Thymus (tissue), 14 donors: ENCODE measurements at places on chromosomes 16 and 17.

DNA sequence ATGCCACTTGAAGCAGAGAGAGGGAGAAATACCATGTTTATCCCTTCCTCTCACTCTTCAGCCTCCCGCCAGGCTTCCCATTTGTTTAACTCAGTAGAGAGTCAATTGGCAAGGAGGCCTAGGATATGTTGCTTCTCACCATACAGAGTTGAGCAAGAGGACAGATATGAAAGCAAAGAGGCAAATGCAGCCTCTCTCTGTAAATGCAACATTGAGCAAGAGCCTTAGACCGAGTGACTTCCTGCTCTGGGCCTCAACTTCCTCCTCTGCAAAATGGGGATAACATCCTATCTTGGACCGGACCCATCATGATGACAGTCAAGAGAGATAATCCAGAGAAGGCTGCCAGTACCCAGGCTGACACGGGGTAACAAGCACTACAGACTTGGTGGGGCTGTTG, 36.8 kb downstream of the SOCS1 start:
- DNase-seq, result no peak

DNA sequence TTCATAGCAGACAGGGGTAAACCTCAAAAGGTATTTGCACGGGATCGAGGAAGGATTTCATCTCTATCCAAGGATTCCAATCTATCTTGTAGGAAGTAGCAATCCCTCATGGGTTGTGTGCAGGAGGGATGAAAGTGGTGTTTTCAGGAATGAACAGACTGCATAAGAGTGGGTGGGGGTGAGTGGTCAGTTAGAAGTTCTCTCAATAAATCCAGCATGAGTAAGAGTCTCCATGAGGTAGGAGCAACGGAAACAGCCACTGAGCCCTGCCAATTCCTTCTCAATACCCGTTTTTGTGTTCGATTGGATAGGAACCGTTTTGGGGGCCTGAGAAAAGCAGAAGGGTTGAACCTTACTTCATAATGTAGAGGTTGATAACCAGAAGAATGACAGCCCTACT, 375.6 kb downstream of the SOX9 start:
- no peak for DNase-seq

DNA sequence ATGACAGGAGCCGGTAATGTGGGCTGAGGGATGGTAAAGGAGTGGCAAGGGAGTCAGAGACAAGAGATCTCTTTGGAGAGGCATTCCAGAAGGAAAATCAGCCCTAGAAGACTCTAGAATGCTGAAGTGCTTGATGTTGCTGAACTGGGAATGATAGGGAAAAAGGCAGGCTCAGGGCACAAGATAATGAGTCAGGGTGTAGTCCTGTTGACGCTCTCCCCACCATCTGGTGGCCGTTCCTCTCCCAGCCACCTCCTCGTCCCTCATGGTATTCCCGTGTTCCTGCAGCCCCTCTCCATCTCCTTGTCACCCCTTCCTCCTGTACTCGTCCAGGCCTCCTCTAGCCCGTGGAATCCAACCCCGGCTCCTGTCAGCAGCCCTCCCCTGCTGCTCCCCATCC, 11.1 kb upstream of the ALDOA start:
- DNase-seq, result no peak

- DNase-seq, result no peak
These were observed 577.9 kb upstream of the CDH5 start for GRCh38 chr16:65788434-65789140.

DNA sequence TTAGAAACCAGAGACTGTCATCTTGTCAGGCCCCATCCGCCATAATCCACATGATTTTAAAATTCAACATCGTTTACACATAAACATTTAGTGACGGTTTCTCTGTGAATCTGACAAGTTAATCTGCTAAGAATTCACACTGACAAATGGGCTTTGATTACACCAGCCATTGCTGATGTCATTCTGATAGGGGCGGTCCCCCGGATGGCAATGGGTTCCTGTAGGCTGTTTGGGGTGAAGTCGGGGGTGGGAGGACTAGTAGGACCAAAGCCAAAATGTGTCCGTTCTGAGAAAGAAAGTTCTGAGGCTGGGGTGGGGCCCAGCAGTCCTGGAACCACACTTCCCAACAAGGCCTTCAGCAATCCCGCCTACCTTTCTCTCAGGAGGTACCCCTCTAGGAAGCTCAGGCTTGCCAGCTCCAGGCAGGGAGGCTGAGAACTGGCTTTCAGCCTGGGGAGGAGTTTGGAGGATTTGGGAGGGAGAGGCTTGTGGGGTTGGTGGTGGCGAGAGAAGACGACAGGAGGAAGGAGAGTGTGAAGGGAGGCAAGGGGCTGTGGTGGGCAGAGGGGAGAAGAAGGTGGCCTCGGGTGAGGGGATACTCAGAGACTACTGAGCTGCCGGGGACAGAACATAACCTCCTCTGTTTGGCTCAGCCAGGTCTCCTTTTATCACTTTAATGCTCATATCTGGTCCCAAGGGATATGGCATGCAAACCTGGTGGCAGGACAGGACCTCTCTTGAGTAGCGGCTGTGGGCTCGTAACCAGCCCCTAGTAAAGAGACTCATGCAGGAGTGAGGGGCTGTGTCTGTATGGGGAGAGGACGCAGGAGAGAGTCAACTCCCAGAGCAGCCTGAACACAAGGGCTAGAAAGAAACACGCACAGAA, 8.6 kb downstream of the HIC1 start:
- no peak for DNase-seq

GRCh38 chr16:2838928-2839327, 8.8 kb downstream of the ZG16B start:
- peak; percentile 12 for DNase-seq

- DNase-seq, result no peak
These were observed 149.8 kb upstream of the HS3ST2 start for GRCh38 chr16:22664132-22664531.

- no peak for DNase-seq
These were observed 730.2 kb upstream of the RBFOX1 start for GRCh38 chr16:6602405-6602804.

- DNase-seq, result no peak
These were observed 40.5 kb downstream of the C16orf82 start for GRCh38 chr16:27107185-27107592.

DNA sequence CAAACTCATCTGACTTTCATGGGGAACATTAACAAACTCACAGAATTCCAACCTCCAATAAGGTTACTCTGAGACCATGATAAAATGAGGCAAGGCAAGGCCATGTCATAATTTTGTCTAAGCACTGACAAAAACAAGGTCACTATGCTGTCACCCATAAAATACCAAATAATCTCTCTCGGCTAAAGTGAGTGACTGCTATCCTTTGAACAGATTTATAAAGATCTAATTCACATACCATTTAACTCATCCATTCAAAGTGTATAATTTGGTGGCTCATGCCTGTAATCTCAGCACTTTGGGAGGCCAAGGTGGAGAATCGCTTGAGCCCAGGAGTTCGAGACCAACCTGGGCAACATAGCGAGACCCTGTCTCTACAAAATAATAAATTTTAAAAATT, 20.6 kb upstream of the CA4 start:
- no peak for DNase-seq

DNA sequence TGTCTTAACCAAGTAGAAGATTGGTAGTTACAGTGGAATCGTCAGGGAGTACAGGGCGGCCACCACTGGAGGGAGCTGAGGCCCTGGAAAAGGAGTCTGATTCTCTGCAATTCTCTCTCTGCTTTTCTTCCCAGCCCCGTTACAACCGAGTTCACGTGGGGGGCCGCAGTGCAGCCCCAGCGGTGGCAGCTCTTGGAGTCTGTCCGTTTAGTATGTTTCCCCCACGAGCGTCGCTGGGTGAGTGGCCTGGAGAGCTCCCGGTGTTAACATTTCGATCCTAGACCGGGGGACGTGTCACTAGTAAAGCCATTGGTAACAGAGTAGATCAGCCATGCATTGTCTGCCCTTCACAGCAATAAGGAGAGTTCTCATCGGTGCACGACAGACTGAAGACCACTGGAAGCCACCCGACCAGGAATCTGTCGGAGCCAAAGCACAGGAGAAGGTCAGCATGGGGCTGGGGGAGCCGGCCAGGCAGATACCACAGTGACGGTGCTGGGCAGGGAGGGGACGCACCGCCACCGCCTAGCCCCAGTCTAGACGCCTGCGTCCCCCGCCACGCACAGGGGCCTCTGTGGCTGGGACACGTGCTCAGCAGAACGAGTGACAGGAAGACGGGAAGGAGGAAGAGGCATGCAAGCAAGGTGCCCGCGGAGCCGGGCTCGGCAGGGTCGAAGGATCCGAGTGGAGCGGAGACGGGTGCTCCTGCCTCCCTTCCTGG, 15.7 kb downstream of the SLC16A3 start:
- DNase-seq, result peak; percentile 27

DNA sequence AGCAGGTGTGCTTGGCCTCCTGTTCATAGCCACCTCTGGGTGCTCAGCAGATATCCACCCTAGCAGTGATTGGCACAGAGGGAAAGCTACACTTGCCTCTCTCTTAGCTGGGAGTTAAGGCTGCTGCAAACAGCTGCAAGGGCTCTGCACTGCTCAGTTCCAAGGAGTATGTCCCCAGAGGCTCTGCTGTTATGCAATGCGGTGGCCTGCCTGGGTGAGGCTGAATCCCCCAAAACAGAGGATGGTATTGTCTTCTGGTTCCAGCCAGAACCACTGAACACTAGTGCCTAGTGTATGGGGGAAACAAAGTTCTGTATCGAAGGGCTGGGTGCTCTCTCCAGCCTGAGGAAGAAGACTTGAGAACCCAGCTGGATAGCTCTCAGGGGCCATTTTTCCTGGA, 16.8 kb downstream of the TMEM94 start:
- DNase-seq, result no peak

- DNase-seq, result no peak
These were observed 551.1 kb upstream of the CDH11 start for GRCh38 chr16:65672960-65673359.

- no peak for DNase-seq
These were observed 7.2 kb upstream of the AATK start for GRCh38 chr17:81173052-81173761.

GRCh38 chr16:78984324-78984723, 616.2 kb downstream of the MAF start:
- no peak for DNase-seq

GRCh38 chr16:48197294-48197693, 41.5 kb upstream of the ABCC12 start:
- DNase-seq, result no peak

- DNase-seq, result no peak
These were observed 64.3 kb upstream of the RBL2 start for GRCh38 chr16:53369921-53370320.

DNA sequence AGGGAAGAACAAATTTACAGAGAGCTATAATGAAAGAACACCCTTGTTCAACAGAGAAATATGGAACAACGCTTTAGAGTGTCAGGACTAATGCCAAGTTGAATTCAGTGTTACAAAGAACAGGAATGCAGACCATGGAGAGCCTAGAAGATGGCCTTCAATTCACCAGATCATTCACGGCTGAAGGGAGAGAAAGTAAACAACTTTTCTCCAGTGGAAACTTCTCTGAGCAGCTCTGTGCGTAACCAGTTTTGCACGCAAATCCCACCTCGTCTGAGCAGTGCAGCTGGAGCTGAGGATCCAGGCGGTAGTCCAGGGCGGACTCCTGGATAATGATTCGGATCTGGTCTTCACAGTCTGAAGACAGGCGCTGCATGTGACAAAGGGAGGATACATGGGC, 40.5 kb upstream of the CLEC18B start:
- DNase-seq, result no peak

DNA sequence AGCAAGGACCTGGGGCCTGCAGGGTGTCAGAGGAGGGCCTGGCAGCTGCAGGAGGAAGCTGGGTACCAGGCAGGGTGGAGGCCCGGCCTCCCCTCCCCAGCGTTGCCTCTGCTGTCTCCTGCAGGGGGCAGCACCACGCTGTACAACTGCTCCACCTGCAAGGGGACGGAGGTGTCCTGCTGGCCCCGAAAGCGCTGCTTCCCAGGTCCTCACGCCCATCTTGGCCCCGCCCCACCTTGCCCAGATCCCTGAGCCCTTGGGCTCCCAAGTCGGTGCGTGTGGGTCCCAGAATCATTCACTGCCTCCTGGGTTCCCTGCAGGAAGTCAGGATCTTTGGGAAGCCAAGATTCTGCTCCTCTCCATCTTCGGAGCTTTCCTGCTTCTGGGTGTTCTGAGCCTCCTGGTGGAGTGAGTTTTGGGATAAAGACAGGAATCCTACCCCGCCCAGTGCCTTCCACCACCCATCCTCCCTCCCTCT, 1.2 kb downstream of the TMEM95 start:
- DNase-seq, result peak; percentile 60

DNA sequence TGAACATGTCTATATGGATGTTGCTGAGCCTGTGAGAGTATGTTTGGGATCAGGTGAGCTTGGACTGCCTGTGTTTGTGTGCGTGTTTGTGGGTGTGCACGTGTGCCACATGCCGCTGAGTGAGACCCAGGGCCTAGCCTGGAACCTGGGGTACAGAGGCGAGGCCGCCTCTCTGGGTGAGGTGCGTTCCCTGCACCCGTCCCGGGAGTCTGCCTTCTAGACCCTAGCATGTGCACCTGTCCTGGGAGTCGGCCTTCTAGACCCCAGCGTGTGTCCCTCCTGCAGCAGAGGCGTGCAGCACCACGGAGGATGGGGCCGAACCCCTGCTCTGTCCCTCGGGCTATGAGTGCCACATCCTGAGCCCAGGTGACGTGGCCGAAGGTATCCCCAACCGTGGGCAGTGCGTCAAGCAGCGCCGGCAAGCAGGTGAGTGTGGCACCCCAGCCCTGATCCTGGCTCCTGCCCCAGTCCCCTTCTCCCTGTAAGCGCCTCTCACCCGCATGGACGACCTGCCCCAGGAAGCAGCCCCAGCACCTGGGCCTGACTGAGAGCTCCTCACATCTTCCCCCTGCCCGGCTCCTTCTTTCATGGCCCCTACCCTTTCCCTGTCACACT, 24.6 kb downstream of the WFDC1 start:
- no peak for DNase-seq

DNA sequence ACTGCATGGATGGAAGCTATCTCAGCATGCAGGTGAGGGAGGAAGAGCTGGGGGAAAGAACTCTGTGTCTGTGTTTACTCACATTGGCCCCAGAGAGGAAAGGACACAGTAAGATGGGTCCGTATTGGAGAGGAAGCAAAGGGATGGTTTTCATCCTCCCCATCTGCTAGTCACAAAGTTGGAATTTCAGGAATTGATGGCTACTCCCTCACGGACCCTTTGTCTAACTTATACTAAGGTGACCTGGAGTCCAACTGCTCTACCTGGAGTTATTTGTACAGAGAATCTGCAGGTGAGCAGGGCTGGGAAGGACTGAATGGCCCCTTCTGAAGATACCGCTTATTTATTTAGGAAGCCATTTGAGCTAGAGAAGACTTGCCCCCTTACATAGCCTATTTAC, 55.1 kb downstream of the WNT3 start:
- no peak for DNase-seq

GRCh38 chr17:48578616-48579470, 693 bp upstream of the HOXB4 start:
- DNase-seq, result no peak

GRCh38 chr16:21645261-21645721, 7.1 kb downstream of the IGSF6 start:
- peak; percentile 88 for DNase-seq

DNA sequence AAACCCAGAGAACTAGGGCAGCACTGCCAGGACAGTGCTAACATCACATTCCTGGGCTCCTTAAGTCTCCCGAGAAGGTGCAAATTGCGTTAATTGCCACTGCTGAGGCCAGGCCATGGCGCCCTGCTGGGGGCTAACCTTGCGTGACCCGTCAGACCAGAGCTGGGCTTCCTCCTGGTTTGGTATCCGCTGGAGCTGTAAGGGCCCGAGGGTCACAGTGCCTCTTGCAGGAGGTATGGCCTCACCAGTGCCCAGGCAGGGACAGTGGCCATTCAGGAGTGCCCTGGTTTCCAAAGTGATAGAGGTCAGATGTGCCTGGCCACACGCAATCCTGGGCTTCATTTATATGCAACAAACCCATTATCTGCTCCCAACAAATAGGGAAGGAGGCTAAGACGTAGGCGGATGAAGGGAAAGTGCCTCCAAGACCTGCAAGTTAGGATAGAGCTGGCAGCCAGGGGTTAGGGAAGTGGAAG, 17.7 kb upstream of the ADCY9 start:
- DNase-seq, result no peak
